KG1 (cell line): ENCODE measurements at places on chromosomes 11 and 22.

DNA sequence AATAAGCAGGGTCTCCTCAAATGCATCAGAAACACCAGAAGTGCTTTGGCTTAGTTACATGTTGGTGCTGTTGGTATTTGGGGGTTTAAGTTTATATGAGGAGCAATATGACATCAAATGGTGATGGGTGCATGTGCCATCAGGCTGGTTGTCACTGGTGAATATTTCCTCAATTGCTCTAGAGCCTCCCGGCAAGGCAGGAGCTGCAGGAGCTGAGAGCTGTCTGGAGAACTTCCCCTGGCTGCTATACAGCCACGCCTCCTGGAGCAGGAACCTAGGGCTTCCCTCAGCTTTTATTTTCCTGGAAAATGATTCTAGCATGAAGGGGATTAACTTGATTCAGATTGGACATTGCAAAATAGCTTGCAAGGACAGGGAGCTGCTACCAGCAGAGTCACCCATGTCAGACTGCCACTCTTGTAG lies 15.8 kb downstream of the IGLL5 start:
- no peak for DNase-seq

GRCh38 chr11:35157814-35158700 lies 19.1 kb downstream of the CD44 start:
- DNase-seq, result no peak

DNA sequence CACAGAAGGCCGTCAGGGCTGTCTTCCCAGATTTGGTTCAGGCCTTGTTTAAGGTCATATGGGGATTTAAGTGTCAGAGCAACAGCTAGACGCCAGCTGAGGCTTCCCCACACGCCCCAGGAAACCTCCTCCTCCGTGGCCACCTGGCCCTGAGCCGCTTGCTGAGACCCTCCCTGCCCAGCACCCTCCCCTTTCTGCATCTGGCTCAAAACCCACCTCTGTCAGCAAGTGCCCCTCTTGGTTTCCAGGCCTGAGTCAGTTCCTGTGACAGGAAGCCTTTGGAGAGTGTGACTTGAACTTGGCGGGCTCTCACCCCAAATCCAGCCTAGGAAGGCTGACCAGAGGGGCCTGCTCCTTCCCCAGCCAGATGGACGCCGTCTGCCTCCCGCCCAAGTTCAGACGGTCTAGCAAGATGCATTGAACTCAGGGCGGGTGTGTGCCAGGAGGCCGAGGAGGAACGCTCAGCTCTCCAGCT lies 561 bp downstream of the FXYD2 start:
- no peak for DNase-seq

GRCh38 chr11:107140983-107141382 lies 122.7 kb upstream of the GUCY1A2 start:
- no peak for DNase-seq

- DNase-seq, result no peak
These were observed 33.6 kb upstream of the SUSD2 start for GRCh38 chr22:24147666-24148065.

DNA sequence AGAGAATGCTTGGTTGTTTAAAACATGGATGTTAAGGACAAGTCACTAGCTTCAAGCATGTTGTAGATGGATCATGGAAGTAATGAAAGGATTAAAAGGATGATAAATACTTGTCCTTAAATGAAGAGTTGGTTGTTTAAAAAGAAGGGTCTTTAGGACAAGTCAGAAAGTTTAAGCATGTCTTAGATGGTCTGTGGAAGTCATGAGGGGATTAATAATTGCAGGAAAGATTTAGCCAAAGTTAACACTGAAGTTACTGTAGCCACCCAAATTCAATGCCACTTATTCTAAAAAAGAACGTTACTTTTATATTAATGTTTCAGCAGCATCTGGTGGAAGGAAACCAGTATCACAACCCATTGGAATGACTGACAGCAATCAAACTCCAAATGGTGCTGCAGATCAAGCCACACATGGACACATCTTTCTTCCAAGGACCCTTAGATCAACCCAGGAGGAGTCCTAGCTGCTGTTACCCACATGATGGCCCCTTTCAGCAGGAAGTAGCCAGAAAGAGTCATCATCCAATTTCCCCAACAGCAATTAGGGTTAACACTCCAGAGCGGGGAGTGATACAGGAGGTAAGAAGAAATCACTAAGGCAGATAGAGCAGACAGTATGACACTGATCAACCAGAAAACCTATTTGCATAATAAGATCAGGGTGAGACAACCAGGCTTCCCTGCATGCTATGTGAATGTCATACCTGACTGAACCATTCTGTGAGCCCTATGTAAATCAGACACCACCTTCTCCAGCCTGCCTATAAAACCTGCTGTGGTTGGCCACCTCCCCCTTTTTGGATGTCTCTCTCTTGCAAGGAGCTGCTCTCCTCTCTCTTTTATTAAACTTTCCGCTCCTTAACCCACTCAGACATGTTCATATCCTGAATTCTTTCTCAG lies 88.4 kb upstream of the GNAZ start:
- DNase-seq, result no peak

- DNase-seq, result no peak
These were observed 2.3 kb downstream of the ATM start for GRCh38 chr11:108224911-108225786.

DNA sequence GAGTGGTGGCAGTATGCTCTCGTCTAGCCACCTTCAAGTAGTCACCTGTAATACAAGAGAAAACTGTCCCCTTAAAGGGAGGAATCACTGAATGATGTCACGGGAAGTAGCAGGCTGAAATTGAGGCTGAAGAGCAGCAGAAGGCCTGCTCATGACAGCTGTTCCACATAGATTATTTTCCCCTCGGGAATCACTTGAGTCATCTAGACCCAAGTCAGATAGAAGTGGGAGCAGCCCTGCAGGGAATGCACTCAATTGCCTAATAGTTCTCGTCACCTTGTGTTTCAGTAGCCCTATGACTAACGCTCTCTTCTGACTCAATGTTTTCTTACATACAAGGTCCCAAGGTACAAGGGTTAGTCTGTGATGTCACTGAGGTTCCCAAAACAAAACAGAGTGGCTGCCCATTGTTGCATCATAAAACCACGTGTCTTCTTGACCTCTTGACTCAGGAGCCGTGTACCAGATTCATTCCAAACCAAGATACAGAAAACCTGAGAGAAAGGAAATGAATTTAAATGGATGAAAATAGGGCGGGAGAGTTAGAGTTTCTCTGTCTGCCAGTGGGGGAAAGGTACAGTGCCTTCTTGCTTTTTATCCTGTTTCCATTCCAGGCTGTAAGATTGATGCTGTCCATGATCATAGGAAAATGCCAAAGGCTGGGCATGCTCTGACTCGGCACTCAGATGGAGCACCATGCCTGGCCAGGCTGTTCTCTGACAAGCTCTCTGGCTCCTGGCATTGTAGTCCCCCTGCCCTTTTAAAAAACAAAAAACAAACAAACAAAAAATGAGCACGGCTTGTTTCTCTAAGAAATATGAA lies 21.6 kb upstream of the C11orf96 start:
- DNase-seq, result no peak

DNA sequence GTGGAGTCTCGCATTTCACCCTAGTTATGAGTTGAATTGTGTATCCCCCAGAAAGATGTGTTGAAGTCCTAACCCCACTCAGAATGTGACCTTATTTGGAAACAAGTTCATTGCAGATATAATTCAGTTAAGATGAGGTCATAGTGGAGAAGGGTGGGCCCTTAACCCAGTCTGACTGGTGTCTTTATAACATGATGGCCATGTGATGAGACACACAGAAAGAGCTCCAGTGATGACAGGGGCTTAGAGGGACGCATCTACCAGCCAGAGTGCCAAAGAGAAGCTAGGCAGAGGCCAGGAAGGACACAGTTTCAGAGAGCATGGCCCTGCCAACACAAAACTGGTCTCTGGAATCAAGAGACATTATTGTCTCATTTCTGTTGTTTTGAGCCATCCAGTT lies 50.3 kb downstream of the LARGE1 start:
- DNase-seq, result no peak

DNA sequence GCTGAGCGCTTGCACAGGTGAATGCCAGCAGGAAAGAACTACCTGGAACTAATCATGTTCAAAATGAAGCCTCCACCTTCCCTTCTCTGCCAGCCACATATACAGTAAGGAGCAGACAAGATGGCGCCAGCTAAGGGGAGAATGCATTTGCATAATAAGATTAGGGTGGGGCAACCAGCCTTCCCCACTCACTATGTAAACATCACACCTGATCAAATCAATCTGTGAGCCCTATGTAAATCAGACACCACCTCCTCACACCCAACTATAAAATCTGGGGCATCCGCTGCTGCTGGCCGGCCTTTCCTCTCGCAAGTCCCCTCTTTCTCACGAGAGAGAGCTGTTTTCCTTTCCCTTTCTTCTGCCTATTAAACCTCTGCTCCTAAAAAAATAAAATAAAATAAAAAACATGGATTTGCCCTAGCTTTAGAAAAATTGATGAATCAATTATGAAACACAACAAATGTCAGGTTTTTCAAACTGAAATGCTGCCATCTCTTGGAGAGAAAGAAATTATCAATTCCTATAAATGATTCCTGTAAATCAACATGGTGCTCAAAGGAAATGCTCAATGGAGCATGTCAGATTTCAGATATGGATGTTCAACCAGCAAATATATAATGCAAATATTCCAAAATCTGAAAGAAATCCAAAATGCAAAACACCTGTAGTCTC lies 108.9 kb downstream of the SGSM3 start:
- DNase-seq, result no peak

DNA sequence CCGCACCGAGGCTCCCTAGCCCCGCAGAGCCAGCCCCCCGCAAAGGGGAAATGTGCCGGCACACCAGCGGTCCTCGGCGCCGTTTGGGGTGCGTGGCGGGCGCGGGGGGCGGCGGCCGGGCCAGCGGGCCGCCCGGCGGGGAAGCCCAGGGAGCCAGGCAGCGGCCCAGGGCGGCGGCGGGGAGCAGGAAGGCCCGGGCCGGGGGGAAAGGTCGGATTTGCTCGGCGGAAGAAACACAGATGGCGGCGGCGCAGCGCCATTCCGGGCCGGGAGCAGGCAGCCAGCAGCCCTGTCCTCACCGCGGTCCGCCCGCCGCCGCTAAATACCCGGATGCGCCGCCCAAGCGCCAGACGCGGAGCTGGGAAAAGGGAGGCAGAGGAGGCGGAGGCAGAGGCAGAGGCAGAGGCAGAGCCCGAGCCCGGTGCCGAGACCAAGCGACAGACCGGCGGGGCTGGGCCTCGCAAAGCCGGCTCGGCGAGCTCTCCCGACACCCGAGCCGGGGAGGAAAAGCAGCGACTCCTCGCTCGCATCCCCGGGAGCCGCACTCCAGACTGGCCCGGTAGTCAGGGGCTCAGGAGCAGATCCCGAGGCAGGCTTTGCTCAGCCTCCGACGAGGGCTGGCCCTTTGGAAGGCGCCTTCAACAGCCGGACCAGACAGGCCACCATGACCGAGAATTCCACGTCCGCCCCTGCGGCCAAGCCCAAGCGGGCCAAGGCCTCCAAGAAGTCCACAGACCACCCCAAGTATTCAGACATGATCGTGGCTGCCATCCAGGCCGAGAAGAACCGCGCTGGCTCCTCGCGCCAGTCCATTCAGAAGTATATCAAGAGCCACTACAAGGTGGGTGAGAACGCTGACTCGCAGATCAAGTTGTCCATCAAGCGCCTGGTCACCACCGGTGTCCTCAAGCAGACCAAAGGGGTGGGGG lies 2.6 kb upstream of the GCAT start:
- DNase-seq, result no peak

GRCh38 chr11:59208956-59209355 lies 3.8 kb downstream of the MPEG1 start:
- no peak for DNase-seq

DNA sequence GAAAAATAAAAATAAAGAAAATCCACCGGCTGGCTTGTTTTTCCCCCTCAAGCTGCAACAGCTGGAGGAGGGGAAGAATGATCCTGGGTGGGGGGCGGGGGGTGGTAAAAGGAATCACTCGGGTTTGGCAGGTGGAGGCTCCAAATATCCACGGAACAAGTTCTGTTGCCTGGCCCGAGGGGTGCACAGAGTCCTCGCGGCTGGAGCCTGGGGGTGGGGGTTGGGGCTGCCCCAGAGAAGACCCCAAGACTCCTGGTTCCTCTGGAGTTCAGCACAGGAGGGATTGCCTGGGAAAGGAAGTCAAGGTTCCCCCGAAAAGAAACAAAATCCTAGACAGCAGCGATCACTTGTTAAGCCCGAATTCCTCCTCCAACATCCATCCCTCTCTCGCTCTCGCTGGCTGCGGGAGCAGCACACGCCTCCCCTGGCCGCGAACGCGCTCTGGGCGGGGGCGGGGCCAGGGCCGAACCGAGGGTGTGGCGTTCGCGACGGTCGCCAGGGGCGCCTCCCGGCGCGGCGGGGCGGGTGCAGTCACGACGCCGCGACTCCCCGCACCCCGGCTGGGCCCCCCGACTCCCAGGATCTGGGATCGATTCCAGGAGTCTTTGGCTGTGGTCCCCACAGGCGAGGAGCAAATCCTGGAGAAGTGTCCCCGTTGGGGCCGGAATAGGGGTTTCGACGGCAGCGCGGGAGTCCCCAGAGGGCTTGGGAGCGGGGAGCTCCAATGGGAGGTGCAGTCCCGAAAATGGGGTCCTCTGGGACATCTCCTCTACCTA lies at the start of gene KCNA4:
TSS of gene KCNA4 (minus strand) at position 443 of the 776 bp plus-strand sequence. CDS start 4,352 bp downstream, outside the sequence.
- DNase-seq, result no peak

DNA sequence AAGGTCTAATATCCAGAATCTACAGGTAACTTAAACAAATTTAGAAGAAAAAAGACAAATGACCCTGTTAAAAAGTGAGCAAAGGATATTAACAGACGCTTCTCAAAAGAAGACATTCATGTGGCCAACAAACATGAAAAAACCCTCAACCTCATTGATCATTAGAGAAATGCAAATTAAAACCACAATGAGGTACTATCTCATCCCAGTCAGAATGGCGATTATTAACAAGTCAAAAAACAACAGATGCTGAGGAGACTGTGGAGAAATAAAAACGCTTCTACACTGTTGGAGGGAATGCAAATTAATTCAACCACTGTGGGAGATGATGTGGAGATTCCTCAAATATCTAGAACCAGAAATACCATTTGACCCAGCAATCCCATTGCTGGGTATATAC lies 67.2 kb downstream of the SLC17A6 start:
- DNase-seq, result no peak

- no peak for DNase-seq
These were observed 15.8 kb upstream of the SYN3 start for GRCh38 chr22:33073989-33074418.

DNA sequence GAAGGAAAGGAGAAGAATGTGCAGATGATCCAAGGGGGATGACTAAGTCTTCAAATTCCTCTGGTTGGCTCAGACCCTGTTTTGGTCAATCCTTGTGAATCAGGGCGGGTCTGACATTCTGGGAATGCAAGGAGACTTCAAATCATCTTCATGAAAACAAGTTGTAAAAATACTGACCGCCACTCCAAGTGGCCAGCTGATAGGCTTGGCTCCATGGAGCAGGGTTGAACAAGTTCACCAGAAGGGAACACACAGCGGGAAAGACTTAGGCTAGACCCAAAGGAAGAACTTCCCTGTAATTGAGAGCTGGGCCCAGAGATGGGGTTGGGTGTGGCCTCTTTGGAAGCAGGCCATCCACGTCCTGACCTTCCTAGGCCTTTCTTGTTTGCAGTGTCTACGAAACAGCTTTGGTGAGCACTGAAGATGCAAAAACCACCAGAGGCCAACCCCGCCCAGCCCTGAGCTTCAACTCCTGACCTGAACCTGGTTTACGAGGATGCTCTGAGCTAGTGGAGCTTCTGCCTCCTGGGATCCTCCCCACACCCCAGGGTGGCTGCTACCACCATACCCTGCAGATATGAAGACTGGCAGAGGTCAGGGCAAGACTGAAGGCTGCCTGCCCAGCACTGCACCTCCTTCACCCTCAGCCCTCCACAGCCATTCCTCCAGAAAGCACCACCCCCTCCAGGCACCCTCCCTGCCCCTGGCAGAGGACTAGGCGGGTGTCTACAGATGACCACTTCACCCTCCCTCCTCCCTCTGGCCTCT lies 26.1 kb downstream of the GDPD5 start:
- DNase-seq, result no peak

- DNase-seq, result no peak
These were observed 281 bp downstream of the TSPAN18 start for GRCh38 chr11:44727114-44727372.
